ENCODE measurements at places on chromosomes 3 and 15.
A peak's percentile ranks its signal among the peaks of the same experiment; 100 is the strongest.

GRCh38 chr15:77069521-77070121 is 1.3 kb downstream of the TSPAN3 start:
- DNase-seq: no peak

GRCh38 chr3:43773273-43774094 is 82.7 kb downstream of the ABHD5 start:
- no peak for DNase-seq

DNA sequence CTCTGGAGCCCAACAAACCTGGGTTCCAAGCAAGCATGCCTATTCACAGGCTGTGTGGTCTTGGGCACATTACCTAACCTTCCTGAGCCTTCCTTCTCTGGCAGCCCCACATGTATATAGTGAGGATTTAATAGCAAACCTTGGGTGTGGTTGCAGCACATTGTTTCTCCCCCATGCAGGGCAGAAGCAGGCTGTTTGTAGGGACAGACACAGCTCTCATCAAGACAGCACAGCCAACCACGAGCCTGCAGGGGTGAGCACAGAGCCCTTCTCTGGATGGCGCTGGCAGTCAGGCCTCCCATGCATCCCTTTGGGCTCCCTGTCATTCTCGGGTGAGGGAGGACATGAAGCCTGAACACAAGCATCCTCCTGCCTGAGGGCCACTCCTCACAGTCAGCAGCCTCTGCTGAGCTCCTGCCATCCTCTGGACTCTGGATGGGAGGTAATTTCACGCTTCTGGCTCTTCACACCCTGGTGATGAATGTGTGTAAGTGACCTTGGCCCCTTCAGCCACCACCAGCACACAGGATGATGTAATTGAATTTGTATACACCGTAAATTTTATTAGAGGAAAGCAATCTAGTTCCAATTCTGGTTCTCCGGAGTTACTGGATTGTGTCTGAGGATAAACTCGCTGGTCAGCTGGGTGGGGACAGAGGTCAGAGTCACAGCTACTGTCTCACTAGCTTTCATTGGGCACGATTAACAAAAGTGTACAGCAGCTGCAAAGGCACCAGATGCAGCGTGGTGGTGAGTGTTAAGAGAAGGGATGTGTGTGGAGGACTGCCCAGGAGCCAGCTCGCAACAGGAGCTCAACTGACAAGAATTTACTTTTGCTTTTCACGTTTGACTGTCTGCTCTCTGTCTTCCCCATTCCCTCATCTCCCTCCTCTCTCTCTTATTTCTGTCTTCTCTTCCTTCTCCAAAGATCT is 118.1 kb downstream of the CLSTN2 start:
- DNase-seq: no peak

DNA sequence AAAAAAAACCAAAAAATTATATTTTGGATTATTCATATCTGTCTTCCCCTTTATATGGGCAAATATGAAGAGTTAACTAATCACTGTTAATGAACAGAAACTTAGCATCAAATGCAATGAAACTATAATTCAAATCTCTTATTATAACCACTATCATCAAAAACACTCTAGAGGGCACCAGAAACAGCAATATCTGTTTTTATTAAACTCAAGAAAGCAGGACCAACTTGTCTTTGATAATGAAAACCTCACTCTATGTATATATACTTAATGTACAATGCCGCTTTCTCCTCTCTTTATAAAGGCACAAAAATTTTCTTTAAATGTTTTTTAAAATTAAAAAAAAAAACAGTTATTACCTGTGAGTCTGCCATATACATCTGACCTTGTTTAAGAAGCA is 92.7 kb downstream of the UACA start:
- DNase-seq: no peak

DNA sequence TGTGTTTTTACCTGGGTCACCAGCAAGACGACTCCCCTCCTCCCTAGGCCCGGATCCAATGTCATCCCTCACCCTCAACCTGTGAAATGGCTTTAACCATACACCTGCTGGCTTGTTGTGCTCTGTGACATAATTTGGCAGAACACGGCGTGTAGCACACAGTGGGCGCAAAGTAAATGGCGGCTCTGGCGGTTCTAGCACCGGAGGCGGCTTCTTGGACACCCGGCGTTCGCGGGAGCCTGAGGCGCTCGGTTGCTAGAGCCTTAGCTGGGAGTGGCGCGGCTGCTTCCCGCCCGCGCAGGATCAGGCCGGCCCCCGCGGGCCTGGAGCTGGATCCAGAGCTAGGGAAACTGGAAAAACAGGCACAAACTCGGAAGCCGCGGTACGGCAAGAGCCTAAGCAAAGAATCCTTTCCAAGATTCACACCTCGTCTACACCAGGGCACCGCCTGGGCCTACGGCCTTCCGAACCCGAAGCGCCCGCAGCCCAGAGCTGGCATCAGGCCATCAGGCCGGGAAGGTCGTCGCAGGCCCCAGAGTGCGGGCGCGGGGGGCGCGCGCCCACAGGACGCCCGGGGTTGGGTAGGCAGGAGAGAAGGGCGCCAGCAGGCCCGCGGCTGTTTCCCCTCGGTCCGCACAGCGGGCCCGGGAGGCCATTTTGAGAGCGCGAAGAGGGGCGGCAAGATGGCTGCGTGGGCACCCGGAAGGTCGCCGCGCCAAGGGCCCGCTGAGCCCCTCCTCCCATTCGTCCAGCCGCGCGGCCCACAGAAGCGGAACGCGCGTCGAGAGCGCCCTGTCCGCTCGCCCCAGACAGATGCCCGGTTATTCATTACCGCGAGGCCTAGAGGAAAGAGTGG is 43.9 kb upstream of the POLG start:
- DNase-seq: peak; percentile 54
